ENCODE measurements at places on chromosomes 2 and 18.

DNA sequence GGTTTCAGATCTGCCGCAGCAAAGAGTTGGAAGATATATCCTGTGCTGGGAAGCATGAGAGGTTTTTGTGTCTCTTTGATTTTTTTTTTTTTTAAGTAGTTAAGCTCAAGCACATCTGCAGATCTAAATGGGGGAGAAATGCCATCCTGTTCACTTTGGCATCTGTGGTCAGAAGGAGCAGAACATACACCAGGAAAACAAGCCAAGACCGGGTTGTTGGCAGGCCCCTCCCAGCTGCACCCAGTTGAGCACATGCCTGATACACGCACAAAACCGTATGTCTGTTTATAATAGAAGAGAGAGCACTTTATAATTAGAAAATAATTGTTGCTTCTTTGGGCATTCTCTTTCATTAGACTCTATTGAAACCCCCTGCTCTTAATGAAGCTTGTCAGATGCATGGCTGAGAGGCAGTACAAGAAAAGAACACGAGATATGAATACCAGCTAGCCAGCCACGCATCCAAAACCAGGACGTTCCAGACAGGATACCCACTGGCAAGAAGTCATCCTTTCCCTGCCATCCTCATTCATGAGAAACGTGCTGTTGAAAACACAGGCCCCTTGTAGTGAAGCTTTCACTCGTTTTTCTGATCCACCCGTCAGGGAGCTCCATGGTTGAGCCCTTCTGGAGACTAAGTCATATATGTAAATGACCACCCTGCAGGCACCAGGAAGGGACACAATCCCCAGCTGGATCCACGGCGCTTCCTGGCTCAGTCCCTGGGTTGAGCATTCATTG is 152.2 kb downstream of the ALPK2 start:
- DNase-seq: no peak

DNA sequence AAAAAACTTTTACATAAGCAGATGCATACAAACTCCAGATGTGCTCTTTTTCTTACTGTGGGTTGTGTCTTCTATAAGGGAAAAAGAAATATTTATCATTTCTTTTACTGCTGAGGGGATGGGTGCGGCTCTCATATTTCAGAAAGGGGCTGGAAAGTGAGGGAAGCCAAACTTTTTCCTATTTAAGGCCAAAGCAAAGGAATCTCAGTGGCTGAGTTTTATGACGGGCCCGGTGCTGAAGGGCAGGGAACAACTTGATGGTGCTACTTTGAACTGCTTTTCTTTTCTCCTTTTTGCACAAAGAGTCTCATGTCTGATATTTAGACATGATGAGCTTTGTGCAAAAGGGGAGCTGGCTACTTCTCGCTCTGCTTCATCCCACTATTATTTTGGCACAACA is at the start of gene COL3A1:
Gene COL3A1 (plus strand): TSS at position 210 of the 400 bp plus-strand sequence. CDS start 117 bp downstream, at position 327.
- no peak for DNase-seq

DNA sequence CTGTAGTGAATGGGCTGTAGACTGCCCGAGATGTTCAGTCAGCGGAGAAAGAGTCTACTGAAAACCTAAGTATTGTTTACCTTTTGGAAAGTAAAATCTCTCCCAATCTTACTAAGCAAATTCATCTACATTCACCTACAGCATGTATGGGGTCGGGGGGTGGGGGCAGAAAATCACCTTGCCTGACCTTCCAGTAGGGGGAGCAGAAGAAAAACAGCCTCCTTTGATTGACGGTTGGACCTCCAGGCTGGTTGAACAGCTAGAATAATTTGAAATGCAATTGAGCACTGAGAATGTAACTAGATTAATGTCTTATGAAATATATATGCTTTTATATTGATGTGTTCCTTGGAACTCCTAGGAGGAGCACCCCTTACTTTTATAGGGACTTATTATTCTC is 10.0 kb downstream of the LRATD1 start:
- DNase-seq: no peak

DNA sequence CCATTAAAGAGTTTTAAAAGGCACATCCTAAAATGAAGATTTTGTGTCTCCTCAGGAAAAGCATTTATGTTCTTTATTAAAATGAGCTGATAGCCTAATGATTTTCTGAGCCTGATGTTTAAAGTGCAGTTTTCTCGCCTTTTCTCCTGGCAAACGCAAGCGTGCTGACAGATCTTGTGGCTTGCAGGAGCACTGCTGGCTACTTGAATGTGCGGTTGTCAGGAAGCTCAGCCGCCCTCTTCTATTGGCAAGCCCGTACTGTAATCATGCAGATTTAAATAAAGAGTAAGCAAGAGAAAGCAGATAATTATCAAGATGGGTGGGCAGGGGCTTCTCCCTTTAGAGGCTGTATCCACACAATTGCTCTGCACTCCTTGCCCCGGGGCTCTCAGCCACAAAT is 139.5 kb upstream of the SPHKAP start:
- DNase-seq: no peak

DNA sequence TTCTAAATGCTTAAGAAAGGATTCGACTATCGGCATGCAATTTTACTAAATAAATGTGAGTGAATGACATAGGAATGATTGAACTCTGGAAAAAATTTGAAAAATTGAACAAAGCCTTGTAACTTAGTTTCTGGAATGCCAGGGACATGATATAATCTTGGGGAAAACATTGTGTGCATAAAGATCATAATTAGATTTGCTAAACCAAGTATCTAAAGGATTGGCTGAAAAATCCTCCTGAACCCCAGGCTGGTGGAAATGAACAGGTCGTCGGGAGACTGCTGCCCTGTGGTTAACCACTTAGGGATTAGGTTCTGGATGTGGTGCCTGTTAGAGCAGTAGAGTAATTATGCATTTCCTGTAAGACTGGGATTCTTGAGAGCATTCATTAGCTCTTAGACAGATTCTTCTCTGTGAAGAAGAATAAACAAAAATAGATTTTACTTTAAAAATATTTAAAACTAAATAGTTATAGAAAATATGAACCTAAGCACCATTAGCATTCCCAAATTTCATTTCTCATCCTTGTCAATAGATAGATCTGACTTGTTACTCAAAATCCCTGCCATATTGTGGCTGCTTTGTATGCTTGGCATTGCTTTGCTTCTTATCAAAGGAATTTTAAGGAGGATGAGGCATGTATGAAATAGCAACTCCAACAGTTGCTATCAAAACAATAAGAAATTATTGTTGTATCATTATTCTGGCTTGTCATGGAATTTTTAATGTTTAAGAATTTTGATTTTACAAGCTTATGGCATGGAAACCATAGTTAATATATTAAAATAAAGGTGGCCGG is 55.9 kb downstream of the LYPD6B start:
- DNase-seq: no peak

DNA sequence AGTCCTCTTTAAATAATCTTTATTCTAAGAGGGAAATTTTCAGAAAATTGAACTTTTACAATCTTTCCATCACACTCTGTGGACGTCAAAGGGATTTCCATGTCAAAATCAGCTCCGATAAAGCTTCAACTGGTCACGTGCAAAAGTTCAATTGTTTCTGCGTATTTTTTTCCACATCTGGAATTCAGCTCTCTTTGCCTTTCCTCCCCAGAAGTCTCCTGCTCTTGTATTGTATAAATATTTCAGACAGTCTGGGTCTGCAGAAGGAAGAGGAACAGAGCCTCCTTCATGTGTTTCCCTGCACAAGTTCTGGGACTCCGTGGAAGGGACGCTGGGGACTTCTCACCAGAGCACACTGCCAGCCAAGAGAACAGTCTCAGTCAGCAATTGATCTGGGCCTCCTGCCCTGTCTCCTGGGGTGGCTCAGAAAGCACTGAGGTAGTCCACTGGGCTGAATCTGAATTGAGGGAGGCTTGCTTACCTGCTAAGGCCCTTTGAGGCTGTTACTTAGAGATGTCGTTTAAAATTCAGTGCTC is 251.5 kb downstream of the TFCP2L1 start:
- DNase-seq: no peak

- no peak for DNase-seq
Observed at GRCh38 chr2:134140251-134140661, 113.6 kb upstream of the MGAT5 start.

DNA sequence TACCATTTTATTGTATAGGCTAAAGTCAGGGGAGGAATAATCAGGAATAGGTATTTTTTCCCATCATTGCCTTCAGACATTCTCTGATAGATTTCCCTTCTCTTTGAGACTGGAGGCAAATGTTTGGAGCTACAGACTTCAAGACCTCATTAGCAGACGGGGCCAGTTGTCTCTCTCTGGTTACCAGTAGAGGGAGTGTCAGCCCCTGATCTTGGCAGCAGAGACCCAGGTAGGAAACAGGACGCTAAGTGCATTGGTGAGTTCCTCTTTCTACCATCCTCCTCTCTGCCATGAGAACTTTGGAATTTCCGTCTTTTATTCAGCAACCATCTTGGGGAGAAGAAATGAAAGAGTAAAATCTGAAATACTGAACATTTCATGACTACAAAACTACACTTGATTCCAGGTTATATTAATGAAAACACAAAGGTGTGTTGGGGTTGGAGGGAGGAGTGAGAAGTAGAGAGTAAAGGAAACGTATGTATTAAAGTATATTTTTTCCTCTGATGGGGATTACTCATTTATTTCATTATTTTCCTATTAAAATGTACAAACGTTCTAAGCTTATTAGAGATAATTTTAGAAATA is 186.2 kb upstream of the GCFC2 start:
- no peak for DNase-seq
